ENCODE measurements at places on chromosomes 12 and 14.
A peak's percentile ranks its signal among the peaks of the same experiment; 100 is the strongest.

GRCh38 chr12:5907807-5908206 is 37.3 kb downstream of the ANO2 start:
- DNase-seq, result no peak

DNA sequence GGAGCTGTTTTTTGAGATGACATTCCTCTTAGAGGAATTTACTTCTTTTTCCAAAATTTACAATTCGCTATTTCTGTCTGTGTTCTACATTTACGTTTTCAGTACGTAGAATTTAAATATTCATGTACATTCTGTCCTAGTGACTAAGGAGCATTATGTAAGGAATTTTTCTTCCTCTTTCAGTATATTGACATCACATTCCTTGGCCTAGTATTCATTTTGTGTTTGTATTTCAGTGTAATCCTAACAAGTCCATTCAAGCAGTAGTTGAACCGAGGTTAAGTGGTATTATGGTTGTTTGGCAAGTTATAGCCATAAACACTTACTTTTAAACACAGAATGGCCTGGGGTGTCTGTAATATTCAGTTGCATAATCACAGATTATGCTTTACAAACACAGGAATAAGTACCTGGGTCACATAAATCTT is 465.2 kb downstream of the PCNX1 start:
- DNase-seq, result no peak

- no peak for DNase-seq
These were observed 16.0 kb downstream of the ANKRD9 start for GRCh38 chr14:102493585-102493984.

DNA sequence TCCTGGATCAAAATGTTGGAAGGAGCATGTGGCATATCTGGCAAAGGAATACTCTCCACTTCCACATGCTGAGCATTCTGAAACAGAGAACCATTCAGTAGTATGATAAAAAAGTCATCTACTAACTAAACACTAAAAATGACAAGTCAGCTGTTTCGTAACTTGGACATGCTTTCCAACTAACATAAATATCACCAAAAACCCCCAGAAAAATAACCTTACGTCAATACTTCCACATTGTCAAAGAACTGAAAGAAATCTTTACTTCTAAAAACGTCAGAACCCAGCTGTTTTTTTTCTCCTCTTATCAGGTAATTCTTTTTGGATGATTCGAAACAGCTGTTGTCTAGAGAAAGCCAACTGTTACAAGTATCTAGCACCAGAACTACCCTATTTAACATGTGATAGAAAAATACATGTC is 8.2 kb downstream of the WBP11 start:
- DNase-seq, result no peak

DNA sequence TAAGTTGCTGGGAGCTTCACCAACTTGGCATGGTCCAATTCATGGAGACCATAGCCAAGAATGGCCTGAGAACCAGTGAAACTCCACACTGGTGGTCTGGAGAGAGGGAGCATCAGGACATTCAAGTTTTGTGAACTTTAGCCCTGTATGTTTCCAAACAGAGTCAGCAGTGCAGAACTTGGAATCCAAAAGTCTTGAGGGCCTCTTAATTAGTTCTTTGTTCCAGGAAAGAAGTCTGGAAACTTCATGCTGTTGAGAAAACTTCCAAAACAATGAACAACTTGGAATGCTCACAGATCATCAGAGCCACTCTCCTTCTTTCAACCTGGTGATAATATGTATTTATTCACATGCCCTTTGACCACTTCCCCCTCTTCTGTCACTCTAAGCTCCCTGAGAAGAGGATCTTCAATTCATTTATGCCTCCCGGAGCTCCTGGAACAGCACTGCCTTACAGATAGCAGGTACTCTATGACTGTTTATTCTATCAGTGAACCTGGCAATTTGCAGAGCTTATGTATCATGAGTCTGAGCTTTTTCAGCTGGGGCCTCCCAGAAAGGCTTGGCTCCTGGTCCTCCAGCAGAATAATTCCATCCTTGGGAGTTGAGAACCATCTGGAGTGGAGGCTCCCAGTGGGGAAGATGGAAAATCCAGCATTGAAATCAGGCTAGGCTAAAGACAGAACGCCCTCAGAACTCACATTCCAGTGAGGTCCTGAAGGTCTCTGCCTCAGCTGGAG is 191.4 kb downstream of the KTN1 start:
- DNase-seq, result no peak

GRCh38 chr14:32939254-32940065 is 781 bp downstream of the NPAS3 start:
- peak; percentile 40 for DNase-seq

DNA sequence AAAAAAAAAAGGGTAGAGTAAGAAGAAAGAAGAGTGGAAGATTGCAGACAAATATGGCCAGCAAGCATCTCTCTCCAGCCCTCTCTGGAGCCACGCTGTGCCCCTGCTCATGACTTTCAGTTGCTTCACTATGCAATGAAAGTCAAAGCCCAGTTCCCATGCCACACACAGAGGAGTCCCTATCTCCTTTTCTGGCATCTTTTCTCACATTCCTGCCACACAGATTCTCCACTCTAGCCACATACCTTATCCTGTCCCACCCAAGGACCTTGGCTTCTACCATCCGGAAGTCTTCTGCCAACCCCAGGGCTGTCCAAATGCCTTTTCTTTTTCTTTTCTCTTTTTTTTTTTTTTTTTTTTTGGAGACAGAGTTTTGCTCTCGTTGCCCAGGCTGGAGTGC is 39.3 kb upstream of the CAPRIN2 start:
- no peak for DNase-seq

DNA sequence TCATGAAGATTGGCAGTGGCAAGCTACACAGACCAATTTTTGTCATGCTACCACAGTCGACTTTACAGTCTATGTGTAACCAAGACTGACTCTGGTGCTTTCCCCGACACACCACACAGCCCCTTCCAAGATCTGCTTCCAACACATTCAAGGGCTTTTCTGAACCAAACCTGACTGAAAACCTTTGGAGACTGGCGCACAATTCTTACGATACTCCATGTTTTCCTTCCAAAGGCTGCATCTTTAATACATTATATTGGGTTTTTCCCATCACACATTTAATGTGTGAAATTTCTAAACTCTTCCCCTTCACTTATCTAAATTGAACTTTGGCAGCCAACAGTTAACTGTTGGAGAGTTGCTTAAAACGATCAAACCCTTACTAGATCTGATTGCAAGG is 127.7 kb upstream of the SOX5 start:
- DNase-seq, result no peak

GRCh38 chr14:100839315-100839585 is 13.3 kb downstream of the MEG3 start:
- no peak for DNase-seq

All from DMS153 (cell line).